Activated CD4-positive, alpha-beta T cell treated with anti-CD3 and anti-CD28 coated beads, Interleukin-2, amount 10 ng/mL, durations not matched to agents 7 days and 5 days (primary cell): ENCODE measurements at places on chromosomes 2 and 18. TPM values are rescaled to one million over a fixed set of nuclear protein-coding genes. Genes with fewer than 3 reads are reported as not detected.

The CCL20 gene
- total RNA-seq: not detected

The ZNF396 gene
- total RNA-seq: 0.77 TPM

DNA sequence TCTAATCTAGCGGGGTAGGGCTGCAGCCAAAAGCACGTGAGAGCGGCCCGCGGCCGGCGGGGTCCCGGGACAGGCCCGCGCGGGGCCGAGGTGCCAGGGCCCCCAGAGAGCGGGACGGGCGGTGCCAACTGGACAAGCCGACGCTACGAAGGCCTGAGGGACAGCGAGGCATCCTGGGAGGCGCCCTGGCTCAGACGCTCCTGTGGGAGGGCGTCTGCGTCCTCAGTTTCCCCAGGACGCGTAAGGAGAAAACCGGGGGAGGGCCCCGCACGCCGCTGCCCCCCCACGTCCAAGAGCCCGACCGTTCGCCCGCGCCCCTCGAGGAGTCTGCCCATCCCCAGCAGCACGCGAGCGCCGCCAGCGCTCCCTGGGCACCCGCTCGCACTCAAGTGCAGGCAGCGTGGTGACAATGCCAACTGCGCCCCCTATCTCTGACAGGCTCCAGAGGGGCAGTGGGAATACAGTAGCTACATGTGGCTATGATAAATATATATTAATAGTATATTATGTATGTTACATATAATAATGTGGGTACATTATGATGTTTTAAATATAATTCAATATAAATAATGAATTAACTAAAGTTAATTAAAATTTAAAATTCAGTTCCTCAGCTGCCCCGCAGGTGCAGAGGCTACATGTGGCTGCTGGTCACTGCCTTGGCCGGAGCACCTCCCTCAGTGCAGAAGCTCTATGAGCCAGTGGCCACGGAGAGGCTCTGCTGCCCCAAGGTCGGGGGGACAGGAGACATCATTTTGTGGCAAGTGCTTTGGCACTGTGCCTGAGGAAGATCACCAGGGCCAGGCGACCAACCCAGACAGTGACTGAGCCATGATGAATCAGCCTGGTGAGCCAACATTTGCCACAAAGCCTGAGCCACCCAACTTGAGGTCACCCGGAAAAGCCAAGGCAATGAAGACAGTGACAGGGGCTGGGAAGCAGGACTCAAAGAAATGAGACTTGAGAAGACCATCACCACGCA is 5.5 kb upstream of the SFT2D3 start:
- H3K27ac ChIP-seq: no peak overlapping the region
- peaks cover 8% of the 10 kb centered on the region for H3K36me3 ChIP-seq
- H3K4me3 ChIP-seq: no peak overlapping the region
- no peaks in the 10 kb centered on the region for H3K27me3 ChIP-seq
- H3K4me1 ChIP-seq: peaks cover 7% of the 10 kb centered on the region
- DNase-seq: peak; percentile 38

The CACNB4 gene
- total RNA-seq: 0.21 TPM

- DNase-seq: peak; percentile 35
- no peaks in the 10 kb centered on the region for H3K27me3 ChIP-seq
- H3K4me1 ChIP-seq: peaks cover 35% of the 10 kb centered on the region
Measured at GRCh38 chr2:102033031-102033749, 41.4 kb downstream of the IL1R2 start.

DNA sequence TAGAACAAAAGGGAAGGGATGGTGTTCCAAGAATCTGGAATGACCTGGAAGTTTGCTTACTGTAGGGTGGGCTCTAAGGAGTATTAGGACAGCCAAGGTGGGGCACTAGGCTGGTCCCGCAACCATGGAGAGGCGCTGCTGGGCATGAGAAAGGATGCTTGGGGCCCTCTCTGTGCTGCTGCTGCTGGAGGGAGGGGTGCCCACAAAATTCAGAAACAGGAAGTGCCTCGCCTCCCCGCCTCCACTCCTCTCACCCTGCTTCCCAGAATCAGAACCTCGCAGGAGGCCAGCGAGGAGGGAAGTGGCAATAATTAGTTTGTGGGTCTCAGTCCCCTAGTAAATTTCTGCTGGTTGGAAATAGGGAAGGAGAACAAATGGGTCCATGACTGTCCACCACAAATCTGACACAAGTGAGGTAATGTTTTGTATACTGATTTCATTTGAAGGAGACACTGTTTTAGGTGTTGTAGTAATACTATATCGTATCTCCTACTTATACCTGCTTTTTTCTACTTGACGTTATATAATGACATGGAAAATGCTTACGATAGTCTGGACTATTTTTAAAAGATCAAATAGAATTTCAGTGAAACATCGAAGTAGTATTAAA is 7.9 kb upstream of the PDCL3 start:
- H3K4me1 ChIP-seq: peaks cover 27% of the 10 kb centered on the region
- peak overlapping the region; percentile 37 for H3K4me3 ChIP-seq
- H3K36me3 ChIP-seq: peaks cover 9% of the 10 kb centered on the region

- peak; percentile 35 for DNase-seq
- H3K4me3 ChIP-seq: no peak overlapping the region
- H3K36me3 ChIP-seq: peaks cover 1% of the 10 kb centered on the region
- peaks cover 42% of the 10 kb centered on the region for H3K4me1 ChIP-seq
- no peak overlapping the region for H3K27ac ChIP-seq
- H3K27me3 ChIP-seq: peaks cover 7% of the 10 kb centered on the region
Measured at GRCh38 chr2:177169810-177170514, 42.6 kb upstream of the HNRNPA3 start.

DNA sequence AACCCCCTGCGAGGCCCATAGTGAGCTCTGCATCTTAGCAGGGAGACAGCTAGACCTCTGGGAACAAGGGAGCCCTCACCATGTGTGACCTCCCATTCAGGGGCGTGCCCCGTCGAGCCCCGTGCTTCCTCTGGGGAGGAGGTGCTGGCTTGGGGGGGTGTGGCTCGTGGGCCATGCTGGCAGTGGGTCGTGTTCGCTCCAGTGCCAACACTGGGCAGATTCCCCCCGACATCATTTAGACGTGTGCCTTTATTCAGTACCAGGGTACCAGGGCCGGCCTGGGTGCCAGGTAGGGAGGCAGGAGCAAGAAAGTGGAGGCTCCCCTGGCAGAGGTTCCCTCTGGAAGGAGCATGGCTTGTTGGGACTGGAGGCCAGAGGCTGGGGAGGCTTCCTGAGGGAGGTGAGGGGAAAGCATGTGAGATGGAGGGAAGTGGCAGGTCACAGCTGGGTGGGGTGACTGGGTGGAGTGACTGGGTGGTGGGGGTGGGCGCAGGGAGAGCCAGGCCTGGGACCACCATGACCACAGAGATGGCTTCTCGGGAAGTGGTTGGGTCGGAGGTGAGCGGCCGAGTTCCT is 15.2 kb downstream of the GPC1 start:
- H3K27me3 ChIP-seq: peaks cover 31% of the 10 kb centered on the region
- H3K27ac ChIP-seq: no peak overlapping the region

DNA sequence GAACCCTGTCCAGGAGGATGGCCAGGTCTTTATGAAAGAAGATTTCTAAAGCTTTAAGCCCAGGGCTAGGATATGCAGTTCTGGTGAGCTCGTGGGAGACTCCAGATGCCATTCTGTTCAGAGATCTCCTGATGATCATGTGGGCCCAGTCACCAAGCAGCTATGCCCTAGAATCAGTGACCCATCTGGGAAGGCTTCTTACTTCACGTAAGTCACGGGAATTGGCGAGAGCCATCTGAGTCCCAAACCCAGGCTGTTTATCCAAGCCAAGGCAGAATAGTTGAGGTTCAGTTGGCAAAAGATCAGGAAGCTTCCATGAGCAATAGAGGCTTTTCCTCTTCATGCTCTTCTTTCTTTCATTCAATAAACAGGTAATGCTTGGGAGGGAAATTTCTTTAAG is 23.9 kb downstream of the ANTXR1 start:
- no peaks in the 10 kb centered on the region for H3K4me1 ChIP-seq
- no peak overlapping the region for H3K27ac ChIP-seq
- H3K4me3 ChIP-seq: no peak overlapping the region
- no peak for DNase-seq

DNA sequence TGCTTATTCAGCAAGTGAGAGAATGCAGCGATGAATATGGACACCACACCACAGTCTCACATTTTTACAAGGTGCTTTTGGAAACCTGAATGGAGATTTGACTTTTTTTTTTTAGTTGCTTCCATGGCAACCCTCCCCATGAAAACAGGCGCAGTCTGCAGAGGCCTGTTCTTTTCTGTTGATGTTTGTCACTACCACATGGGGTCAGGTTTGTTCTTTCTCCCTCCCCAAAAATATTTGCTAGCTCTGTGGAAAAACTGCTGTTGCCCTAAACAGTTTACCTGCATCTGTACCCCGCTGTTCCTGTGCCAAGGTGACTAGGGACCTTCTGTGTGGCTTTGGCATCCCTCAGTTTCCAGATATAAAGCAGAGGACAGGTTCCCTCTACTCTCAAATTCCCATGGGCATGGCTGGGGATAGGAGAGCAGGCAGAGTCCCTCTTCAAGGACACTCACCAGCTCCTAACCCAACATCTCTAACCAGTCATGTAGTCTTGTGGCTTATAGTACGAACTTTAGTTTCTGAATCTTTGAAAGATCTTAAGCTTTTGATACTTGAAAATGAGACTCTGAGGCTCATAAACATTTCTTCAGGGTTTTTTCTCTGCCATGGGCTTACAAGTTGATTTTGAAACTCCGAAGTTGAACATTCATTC is 14.7 kb upstream of the MAPRE2 start:
- H3K27me3 ChIP-seq: peaks cover 3% of the 10 kb centered on the region
- H3K4me1 ChIP-seq: peaks cover 45% of the 10 kb centered on the region
- DNase-seq: peak; percentile 48
- H3K4me3 ChIP-seq: no peak overlapping the region

DNA sequence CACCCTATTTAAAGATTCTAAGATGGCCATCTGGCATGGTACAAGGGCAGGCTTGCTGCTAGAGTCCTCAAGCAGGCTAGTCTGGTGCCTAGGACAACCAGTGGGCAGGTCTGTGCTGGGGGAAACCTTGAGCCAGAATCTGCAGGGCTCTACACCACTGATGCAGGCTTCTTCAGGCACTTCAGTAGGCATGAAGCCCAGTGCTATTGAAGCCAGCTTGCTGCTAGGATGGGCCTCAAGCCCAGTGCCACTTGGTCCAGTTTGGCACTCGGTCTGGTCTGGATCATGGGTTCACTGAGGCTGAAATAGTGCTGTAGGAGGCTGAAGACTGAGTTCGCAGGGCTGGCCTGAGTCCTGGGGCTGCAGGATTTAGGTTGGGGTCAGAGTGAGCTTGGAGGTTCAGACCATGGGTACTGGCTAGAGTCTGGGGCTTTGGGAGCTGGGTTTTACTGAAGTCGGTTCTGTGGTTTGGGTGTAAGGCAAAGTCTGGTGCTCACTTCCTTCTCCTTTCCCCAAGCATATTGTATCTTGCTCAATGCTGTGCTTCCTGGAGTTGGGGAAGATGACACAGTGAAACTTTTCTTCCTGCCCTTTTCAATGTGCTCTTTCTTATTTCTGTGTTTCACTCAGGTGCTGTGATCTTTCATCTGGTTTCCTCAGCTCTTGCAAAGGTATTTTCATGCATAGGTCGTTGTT is 41.2 kb downstream of the SP100 start:
- peaks cover 66% of the 10 kb centered on the region for H3K4me1 ChIP-seq
- peaks cover 96% of the 10 kb centered on the region for H3K36me3 ChIP-seq
- DNase-seq: no peak
- peak overlapping the region; percentile 85 for H3K27ac ChIP-seq
- H3K27me3 ChIP-seq: no peaks in the 10 kb centered on the region

The ZNF638 gene
- 87.6 TPM for total RNA-seq

DNA sequence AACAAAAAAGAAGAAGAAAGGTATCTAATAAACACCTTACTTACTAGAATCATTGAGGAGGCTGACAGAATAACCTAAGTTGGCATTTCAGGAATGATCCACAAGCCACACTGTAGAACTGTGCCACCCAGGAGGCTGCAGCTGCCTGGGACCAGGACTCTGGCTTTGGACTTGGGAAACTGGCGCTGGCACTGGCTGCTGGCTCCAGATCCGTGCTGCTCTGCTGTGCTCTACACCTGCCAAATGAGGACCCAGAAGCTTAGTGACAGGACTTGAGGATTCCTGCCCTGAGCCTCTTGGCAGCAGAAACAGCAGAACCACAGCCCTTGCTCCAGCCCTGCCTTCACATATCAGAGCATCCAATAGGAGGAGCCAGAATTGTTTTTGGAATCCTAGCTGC is 113.5 kb downstream of the CABLES1 start:
- no peaks in the 10 kb centered on the region for H3K27me3 ChIP-seq
- no peak for DNase-seq
- H3K27ac ChIP-seq: no peak overlapping the region
- H3K4me3 ChIP-seq: no peak overlapping the region
- H3K4me1 ChIP-seq: peaks cover 7% of the 10 kb centered on the region

GRCh38 chr2:149587950-149588487 is 444 bp upstream of the MMADHC start:
- peak overlapping the region; percentile 99 for H3K27ac ChIP-seq
- H3K36me3 ChIP-seq: peaks cover 31% of the 10 kb centered on the region
- no peak for DNase-seq
- peak overlapping the region; percentile 93 for H3K4me3 ChIP-seq
- peaks cover 38% of the 10 kb centered on the region for H3K4me1 ChIP-seq
- H3K27me3 ChIP-seq: peaks cover 20% of the 10 kb centered on the region

DNA sequence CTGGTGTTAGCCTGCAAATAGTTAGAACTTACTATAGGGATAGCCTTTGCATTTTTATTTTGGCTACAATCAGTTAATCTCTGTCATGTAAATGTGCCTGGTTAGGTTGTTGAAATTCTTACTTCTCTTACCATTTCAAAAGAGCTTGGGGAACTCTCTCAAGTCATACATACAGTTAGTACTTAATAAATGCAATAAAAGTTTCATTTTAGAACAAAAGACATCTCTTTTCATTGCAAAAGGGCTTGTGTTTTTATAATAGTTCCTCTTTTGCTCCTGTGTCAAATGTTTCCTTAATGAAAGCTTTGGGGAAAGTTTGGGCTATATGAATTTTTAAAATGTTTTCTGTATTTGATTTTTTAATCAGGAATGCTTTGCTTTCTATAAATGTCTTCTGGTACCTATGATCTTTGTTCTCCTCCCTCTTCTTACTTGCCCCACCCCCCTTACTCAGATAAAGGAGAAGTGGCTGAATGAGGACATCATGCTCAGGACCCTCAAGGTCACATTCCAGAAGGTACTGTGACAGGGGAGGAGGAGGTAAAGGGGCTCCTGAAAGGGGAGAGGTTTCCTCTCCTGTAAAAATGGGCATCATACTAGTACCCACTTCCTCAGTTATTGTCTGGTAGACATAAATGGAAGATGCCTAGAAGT is 13.6 kb downstream of the PTPN18 start:
- H3K36me3 ChIP-seq: peaks cover 26% of the 10 kb centered on the region
- no peak for DNase-seq
- H3K27me3 ChIP-seq: no peaks in the 10 kb centered on the region
- H3K4me1 ChIP-seq: peaks cover 39% of the 10 kb centered on the region
- no peak overlapping the region for H3K27ac ChIP-seq
- no peak overlapping the region for H3K4me3 ChIP-seq

GRCh38 chr2:218079943-218080913 is 11.2 kb downstream of the RUFY4 start:
- no peaks in the 10 kb centered on the region for H3K4me1 ChIP-seq
- H3K27ac ChIP-seq: no peak overlapping the region
- H3K4me3 ChIP-seq: no peak overlapping the region
- no peak for DNase-seq
- H3K36me3 ChIP-seq: no peaks in the 10 kb centered on the region
- H3K27me3 ChIP-seq: peaks cover 2% of the 10 kb centered on the region

The MARCHF4 gene
- total RNA-seq: not detected

The ASAP2 gene
- 0.25 TPM for total RNA-seq
